Stimulated activated CD4-positive, alpha-beta T cell treated with anti-CD3 and anti-CD28 coated beads, TNF-alpha, amount 100 ng/mL, for 24 hours (primary cell): ENCODE measurements at places on chromosomes 6 and 20.

DNA sequence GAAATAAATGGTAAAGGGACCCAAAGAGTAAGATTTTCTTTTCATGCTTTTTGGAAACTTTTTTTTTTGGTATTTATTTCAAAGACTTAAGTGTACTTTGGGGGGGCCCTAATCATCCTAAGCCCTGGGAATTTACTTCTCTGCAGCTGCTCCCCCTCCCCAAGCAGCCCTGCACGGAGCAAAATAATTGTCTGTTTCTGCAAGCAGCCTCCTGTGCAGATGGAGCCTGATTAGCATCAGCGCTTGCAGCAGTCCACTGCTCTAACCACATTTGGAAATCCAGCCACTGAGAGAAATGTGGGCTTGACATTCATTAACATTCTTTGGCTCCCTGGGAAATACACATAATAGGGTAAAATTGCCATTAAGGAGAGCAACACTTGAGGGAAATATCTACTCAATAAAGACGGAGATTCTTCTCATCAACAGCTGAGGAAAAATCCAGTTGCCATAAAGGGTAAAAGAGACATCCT is 309.2 kb upstream of the MAP3K7 start:
- no peak for DNase-seq

- DNase-seq: no peak
These were observed 15.4 kb downstream of the EZR start for GRCh38 chr6:158803733-158804143.

GRCh38 chr6:46419576-46420002 is 71.7 kb downstream of the RCAN2 start:
- DNase-seq: peak; percentile 3

- no peak for DNase-seq
These were observed 20.1 kb upstream of the SLC17A1 start for GRCh38 chr6:25851961-25852360.

- no peak for DNase-seq
These were observed 3.8 kb upstream of the TMEM181 start for GRCh38 chr6:158556113-158556512.

DNA sequence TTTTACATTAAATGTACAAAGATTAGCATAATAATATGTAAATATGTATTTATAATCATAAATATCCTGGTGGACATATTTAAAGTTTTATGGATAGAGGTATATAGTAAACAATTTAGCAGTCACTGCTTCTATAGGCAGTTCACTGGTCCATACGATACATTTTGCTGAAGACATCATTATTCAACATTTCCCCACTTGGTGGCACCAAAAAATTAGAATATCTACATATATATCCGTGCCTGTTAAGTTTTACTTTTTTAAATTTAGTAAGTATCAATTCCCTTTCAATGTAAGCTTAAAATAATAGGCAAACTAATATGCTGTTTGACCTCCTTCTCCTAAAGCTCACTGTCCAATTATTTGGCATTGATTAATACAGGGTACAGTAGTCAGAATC is 64.2 kb downstream of the LMBRD1 start:
- DNase-seq: no peak

DNA sequence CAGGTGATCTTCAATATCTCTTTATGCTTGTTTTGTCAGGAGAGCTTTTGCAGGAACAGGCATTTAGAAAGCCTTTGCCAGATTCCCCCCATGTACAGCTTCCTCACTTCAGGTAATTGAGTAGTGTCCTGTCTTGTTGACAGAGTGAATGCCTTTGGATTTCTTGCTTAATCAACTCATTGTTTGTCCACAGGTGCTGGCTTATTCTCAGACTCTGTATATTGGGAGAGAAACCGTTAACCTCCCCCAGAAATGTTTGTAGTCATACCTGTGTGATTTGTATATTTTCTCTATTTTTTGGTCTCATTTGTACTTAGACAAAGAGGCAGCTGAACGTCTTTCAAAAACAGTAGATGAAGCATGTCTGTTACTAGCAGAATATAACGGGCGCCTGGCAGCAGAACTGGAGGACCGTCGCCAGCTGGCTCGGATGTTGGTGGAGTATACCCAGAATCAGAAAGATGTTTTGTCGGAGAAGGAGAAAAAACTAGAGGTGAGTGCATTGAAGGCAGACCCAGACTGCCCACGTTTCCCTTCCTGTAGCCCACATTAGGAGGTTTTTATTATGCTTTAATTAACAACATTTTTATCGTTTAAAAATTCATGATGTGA is 32.3 kb downstream of the RPRD1B start:
- no peak for DNase-seq

DNA sequence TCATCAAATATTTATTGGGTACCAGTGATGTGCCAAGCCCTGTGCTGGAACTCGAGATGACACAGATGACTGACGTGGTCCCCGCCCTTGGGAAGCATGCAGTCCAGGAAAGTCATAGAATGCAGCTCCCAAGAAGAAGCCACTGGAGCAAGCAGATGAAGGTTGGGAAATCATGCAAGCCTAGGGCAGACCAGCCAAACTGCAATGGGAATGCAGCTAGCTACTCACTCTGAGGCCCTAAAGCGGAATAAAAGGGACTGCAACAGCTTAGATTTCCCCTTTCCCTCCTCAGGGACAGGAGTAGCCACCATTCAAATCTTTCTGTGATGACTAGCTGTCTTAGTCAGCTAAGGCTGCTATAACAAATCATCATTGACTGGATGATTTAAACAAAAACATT is 152.2 kb downstream of the MAFB start:
- DNase-seq: no peak

- no peak for DNase-seq
These were observed 5.4 kb downstream of the FOXF2 start for GRCh38 chr6:1394514-1395463.

DNA sequence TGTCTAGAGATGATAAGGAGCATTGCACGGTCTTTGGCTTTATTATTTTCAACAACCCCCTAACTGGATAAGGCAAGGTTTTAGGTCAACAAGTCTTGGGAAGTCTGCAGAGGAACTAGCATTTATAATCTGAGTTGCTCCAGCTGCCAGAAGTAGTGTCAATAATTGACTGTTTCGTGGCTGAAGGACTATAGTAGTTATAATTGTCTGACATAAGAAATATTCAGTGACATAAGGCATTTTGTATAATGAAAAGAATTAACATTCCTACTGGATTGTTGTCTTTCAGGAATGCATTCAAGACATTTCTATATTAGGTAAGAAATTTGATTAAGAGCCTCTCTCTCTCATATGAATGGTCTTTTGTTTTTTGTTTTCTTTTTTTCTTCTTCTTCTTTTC is 136.9 kb upstream of the SGK1 start:
- DNase-seq: no peak

DNA sequence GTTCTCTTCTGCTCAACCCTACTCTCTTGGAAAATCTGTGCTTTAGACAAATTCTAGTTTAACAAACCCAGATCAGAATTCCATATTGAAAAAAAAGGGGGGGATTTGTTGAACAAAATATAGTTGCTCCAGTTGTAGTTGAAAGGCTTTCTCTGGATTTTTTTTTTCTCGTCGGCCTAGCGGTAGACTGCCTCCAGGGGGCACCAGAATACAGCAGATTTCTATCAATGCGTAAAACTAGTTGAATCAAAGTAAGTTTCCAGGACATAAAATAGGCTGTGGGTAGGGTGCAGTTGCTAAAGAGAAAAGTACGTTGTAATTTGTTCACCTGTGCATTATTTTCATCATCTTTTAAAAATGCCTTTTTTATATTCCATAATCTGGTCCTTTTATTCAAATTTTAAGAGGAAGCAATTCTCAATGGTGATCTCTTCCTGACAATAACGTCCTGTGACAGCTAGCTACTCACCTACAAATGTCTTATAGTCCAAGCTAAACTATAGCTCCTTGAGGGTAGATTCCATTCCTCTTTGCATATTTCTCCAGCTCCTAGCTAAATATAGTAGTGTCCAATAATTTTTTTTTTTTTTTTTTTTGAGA is 105.4 kb downstream of the PERP start:
- peak; percentile 29 for DNase-seq

GRCh38 chr20:44135417-44136204 is 51.4 kb downstream of the JPH2 start:
- no peak for DNase-seq

- no peak for DNase-seq
These were observed 172.4 kb downstream of the PLCB4 start for GRCh38 chr20:9241232-9241692.

- no peak for DNase-seq
These were observed 118.5 kb downstream of the GFRAL start for GRCh38 chr6:55445648-55446204.

GRCh38 chr20:3309226-3309625 is 70.2 kb upstream of the SLC4A11 start:
- DNase-seq: no peak

GRCh38 chr20:9241721-9242427 is 173.0 kb downstream of the PLCB4 start:
- no peak for DNase-seq

- no peak for DNase-seq
These were observed 49.2 kb downstream of the RNF144B start for GRCh38 chr6:18436341-18436740.

- DNase-seq: no peak
These were observed 18.3 kb downstream of the BTN2A1 start for GRCh38 chr6:26475823-26476729.

GRCh38 chr6:8674126-8674525 is 238.8 kb upstream of the SLC35B3 start:
- DNase-seq: no peak

- DNase-seq: no peak
These were observed 602.9 kb upstream of the ARID1B start for GRCh38 chr6:156174031-156174890.

DNA sequence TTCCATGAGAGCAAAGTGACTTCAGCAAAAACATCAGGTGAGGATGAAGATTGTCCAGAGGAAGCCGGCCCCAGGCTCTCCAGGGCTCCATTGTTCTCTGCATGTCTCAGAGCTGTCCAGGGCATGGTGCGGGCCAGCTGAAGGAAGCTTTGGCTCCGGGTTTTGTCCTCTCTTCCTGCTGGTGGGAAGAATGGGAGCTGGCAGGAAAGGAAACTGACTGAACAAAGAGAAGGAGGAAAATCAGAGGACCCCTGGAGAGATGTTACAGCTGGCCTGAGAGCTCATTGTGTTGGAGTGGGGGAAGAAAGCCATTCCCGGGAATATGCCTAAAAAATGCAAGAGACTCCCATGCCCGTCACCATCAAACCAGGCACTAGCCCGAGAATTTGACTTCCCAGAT is 27.1 kb downstream of the PRND start:
- no peak for DNase-seq

DNA sequence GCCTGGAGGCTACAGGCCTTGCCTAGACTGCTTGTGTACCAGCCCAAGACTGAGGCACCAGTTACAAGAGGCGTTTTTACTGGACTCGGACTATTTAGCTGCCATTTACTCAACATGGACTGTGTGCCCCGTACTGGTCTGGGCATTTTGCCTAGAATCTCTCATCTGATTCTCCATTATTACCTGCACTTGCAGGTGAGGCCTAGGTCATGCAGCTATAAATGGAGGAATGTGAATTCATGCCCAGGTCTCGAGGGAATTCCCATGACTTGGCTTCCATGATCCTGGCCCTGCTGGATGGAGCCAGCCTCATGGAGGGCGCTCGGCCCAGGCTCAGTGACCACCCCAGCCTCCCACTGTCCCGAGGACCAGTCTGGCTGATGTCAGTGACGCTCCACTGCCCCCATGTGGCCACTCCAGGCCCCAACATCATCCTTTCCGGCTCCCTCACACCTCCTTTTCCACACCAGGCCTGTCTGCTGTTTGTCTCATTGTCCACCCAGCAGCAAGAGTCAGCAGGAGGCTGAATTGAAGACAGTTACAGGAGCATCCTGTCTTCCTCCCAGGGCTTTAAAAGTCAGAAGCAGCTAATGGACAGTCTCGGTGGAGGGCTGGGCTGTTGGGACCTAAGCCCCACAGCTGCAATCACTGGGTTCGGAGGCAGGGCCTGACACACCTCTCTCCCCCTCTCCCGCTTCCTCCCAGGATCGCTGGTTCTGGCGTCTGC is 8.7 kb downstream of the MMP24OS start:
- peak; percentile 47 for DNase-seq

DNA sequence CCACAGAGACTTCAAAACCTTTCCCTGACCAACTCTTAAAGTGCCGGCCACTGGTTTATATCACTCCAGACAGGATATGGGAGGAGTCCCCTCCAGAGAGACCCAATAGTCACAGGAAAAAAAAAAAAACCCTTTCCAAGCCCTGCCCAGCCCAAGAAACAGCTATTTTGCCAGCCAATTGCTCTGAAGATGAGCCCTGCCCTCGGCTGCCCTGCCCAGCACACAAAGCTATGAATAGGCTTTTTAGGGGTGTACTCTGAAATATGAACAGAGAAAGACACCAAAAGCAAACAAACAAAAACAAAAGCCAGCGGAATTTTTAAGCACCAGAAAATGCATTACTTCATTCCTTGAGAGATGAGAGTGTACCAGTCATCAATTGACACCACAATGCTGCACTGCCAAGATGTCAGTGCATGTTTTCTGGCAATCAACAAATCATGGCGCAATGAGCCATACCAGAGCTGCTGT is 275.1 kb downstream of the C6orf118 start:
- no peak for DNase-seq

- no peak for DNase-seq
These were observed 279.2 kb upstream of the FERMT1 start for GRCh38 chr20:6401893-6402557.

DNA sequence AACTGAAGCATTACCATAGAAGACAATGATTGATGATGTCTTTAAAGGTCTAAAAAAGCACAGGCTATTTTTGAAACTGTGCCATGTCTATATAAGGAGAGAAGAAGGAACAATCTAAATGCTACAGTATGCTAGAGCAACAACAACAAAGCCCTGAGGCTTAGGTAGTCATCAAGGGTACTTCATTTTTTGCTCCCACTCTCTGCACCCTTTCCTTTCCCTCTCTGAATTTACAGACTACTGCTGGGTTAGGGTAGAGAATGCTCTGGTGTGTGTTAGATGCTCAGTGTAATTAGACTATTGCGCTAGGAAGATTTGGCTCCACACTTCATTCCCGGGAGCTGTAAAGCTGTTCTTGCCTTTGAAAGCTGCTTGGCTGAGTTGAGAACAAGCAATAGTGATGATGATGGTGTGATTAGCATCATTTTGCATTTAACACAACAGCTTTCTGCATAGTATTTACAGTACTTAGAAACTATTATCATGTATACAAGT is 1262.5 kb upstream of the CITED2 start:
- no peak for DNase-seq

DNA sequence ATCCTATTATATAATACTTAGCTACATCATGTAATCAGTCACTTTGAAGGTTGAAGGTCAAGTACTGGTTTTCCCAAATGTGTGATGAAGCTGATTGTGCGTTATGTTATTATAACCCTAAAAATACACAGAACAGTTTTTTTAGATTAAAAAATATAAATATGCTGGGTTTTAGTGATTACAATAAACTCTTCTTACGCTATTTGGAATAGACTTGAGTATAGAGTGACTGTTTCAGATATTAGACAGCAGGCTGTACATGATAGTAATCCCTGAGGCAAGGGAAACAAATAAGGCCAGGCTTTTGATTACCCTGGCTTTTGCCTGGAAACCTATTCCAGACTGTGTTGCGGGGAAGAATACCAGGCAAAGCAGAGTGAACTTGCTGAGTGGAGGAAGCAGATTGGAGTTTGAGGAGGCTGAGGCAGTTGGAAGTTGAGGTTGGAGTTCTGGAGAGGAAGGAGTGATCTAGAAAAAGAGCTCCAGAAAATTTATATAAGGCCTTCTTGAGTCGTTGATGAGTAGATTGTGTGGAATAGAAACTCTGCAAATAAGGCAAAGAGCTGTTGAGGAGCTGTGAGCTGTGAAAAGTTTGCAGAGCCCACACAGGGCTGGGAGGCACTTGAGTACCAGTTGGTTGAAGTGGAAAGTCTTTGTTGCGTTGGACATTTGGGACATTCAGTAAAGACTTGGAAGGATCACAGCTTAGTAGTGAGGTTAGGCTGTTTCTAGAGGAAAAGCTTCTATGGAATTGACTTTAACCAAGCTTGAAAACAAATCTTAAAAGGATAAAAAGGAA is 26.4 kb downstream of the MAP3K4 start:
- DNase-seq: no peak
